ENCODE measurements at places on chromosomes 1 and 21.

DNA sequence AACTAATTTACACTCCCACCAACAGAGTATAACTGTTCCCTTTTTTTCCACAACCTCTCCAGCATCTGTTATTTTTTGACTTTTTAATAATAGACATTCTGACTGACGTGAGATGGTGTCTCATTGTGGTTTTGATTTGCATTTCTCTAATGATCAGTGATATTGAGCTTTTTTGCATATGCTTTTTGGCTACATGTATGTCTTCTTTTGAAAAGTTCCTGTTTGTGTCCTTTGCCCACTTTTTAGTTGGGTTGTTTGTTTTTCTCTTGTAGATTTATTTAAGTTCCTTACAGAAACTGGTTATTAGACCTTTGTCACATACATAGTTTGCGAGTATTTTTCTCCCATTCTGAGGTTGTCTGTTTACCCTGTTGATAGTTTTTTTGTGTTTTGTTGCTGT, 375.2 kb downstream of the MATN1 start:
- no peak for DNase-seq

DNA sequence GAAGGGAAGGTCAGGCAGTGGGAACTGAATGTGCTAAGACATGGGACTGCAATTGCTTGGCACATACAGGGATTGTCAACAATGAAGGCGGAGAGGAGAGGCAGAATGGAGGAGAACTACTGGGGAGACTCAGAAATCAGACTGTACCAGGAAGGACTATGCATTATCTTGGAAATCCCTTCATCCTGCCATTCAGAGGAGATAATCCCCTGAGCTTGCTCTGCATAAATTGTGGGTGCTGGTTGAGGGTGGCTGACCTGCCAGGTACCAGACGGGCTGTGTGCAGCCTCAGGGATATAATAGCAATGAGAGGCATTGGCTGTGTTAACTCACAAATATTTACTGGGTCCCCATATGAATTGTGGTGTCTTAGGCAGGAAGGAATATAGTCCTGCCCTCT, 5.0 kb upstream of the TRABD2B start:
- no peak for DNase-seq

DNA sequence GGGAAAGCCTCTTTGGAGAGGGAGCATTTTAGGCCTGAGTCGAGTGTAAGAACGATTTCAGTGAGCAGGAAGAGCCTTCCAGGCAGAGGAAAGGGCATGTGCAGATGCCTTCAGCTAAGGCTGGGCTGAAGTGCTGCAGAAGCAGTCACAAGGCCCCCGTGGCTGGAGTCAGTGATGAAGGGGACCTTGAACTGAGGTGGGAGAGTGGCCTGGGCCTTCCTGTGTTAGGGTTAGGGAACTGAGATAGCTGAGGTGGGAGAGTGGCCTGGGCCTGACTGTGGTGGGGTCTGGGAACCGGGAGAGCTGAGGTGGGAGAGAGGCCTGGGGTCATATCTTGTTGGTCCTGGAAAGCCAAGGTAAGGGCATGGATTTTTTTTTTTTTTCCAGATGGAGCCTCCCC, 50.9 kb upstream of the ETV3 start:
- DNase-seq: no peak

- no peak for DNase-seq
Observed at GRCh38 chr1:230534224-230534623, 108.1 kb upstream of the COG2 start.

DNA sequence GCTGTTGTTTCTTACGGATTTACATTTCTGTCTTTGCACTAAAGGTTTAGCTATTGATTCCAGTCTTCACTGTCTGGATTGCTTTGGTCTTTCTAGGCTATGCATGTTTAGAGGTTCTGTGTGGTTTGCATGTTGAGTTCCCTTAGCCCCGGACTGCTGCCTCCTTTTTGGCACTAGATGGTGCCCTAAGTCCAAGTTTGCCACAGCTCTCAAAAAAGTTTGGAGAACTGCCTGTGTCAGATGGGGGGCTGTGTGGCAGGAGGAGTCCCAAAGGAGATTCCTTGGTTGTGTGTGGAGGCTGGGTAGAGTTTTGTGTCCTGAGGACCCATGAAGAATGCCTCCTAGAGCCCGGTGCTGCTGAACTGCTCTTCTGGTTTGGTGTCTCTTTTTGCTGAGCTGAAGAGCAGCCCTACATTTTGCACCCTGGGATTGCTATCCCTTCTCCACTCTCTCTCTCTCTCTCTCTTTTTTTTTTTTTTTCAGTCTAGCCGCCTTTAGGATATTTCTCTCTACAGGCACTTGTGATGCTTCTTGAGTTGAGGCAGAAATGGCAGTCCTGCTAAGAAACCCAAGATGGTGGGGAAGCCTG, 74.4 kb downstream of the PTGS2 start:
- DNase-seq: no peak

DNA sequence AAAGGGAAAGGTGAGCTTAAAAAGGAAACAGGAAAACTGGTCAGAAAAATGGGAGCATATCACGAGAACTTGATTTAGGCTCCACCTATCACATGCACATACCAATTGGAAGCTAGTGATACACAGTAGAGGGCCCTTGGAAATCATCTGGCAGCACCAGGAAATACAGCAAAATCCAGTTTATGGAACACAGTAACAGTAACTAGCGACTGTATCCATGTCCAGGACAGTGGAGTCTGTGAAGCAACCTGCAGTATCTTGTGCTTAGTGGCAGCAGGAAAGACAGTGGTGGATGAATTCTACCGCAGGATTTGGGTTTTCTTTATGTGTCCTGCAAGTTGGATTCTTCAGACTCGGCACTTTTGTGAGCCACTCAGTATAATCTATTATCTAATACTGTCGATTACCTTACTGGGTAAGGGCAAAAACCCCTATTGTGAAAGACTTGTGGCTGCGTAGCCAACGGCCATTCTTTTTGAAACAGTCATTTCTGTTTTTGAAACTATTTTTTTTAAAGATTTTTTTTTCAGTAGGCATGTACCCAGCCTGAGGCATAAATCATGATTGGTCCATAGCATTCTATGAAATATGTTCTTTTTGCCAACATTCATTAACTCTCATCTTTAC, 1.6 kb upstream of the KDM4A start:
- DNase-seq: no peak

DNA sequence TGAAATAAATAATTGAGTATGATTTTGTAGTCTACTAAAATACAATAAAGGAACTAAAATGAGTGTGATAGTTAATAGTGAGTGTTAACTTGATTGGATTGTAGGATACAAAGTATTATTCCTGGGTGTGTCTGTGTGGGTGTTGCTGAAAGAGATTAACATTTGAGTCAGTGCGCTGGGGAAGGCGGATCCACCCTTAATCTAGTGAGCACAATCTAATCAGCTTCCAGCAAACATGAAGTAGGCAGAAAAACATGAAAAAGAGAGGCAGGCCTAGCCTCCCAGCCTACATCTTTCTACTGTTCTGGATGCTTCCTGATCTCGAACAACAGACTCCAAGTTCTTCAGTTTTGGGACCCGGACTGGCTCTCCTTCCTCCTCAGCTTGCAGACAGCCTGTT, 1716.6 kb downstream of the MRPL39 start:
- no peak for DNase-seq

- DNase-seq: no peak
Observed at GRCh38 chr1:94719926-94720793, 100.0 kb upstream of the SLC44A3 start.

DNA sequence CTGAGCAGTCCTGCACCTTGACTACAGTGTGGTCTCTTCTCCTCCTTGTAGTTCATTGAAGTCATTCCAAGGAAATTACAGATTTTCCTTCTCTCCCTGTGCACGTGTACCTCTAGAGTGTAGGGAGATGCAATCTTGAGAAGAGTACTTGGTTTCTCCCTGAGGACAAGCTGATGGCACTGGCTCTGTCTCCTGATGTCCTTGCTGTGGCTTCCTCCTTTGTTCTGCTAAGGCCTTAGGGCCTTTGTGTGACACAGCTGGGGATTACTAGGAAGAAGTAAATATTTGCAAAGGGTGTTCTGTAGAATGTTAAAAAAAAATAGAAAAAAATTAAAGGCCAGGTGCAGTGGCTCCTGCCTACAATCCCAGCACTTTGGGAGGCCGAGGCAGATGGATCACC, 66.2 kb upstream of the APOBEC4 start:
- DNase-seq: no peak

- DNase-seq: no peak
Observed at GRCh38 chr21:38303300-38303699, 46.5 kb downstream of the KCNJ15 start.

DNA sequence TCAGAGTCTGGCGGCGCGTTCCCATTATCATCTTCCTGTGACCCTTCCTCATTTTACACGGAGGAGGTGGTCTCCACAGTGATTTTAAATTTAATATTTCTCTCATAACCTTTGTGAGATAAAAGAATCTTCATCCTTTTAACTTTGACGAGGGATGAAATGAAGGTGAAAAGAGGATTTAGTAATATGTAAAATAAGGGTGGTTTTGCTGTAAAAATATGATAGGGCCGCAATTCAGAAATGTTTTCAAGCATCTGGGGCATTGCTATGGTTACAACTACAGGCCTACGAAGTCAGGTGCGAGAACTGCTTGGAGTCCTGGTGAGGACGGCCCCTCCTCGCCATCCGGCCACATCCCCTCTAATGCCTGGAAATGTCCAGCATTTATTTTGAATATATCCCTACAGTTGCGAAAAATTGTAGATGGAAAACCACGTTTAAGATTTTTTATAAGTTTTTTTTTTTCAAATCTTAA, 422 bp upstream of the RSBN1 start:
- DNase-seq: no peak

- no peak for DNase-seq
Observed at GRCh38 chr1:67270541-67270940, 37.1 kb upstream of the IL12RB2 start.

DNA sequence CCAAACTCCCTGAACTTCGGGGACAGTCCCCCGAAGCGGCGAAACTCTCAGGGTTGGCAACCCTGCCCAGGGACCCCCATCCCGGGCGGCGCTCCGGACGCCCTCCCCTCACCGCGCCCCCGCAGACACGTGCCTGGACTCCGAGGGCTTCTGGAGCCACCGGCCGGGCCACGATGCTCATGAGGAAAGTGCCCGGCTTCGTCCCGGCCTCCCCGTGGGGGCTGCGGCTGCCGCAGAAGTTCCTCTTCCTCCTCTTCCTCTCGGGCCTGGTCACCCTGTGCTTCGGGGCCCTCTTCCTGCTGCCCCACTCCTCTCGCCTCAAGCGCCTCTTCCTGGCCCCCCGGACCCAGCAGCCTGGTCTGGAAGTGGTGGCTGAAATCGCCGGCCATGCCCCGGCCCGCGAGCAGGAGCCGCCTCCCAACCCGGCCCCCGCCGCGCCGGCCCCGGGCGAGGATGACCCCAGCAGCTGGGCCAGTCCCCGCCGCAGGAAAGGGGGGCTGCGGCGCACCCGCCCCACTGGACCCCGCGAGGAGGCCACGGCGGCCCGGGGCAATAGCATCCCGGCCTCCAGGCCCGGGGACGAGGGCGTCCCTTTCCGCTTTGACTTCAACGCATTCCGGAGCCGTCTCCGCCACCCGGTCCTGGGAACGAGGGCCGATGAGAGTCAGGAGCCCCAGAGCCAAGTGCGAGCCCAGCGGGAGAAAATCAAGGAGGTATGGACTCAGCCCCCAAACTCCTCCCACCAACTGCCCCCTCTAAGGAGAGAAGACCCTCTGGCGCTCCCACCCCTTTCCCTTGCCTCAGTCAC, 1.2 kb downstream of the MAN1C1 start:
- DNase-seq: no peak

GRCh38 chr1:56469640-56470371, 109.6 kb downstream of the PLPP3 start:
- DNase-seq: no peak

- DNase-seq: no peak
Observed at GRCh38 chr1:42822800-42823392, 5.7 kb upstream of the SVBP start.

GRCh38 chr1:93591676-93592550, 89.7 kb downstream of the BCAR3 start:
- no peak for DNase-seq

- DNase-seq: no peak
Observed at GRCh38 chr21:16372586-16372985, 642.8 kb downstream of the USP25 start.

DNA sequence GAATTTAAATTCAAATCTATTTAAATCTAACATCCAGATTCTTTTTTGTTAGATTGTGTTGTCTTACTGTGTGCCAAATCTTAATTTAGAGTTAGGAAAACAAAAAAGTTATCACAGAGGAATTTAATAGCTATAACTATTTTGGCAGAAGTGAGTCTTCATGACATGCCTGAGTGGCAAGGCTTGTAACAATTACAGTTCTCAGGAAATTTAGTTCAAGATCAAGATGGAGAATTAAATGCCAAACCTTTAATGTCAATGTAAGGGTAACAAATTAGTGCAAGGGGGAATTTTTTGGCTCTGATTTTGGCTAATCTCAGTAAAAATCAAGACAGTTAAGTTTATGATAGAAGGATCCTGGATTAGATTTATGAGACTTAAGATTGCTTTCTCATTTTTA, 58.4 kb downstream of the GDAP2 start:
- DNase-seq: no peak

DNA sequence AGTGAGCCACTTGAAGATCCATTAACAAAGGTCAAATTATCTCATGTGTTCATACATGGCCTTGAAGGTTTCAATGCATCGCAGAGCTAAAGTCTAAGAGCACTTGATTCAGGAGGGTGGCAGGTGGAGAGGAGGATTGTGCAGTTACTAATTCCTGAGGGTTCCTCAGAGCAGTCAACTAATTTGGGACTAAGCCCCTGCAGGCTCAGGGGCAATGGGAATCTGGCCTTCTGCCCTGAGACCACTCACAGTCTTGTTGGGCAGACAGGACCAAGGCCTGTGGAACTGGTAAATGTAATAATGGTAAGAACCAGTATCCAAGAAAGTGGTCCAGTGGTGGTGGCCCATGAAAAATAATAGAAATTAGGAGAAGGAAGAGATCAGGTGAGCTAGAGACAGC, 127.4 kb upstream of the HMGB4 start:
- DNase-seq: no peak

DNA sequence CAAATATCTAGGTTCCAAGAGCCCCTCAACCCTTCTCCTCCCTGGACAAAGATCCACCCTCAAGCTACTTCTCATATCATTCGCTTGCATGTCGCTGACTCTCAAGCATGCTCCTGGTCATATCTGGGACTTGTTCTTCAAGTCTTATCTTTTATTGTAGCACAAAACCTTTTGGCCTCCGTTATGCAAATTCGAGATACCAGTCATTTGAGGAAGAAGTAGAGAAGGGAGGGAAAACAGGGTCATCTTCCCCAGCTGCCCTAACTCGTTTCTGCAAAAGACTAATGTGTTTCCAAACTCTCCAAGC, 63.8 kb upstream of the ETS2 start:
- DNase-seq: no peak

DNA sequence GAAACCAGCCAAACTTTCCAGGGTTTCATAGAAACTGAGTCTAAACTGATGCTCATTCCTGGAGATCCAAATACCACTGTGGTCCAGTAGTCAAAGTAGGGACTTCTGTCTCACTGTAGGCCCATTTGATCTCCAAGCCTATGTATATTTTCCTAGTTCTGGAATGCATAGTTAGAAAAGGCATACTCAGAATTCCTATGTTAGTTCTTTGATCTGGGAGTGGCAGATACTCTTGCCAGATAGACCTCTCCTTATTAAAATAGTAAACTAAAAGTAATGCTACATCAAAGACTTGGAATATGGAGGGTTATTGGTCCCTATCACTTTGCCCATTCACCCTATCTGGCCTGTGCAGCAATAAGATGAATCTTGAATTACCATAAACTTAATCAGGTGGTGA, 10.4 kb upstream of the SGIP1 start:
- DNase-seq: no peak

GRCh38 chr1:33469691-33470090, 2.8 kb upstream of the ZSCAN20 start:
- no peak for DNase-seq

- no peak for DNase-seq
Observed at GRCh38 chr1:167805041-167805556, 83.3 kb downstream of the MPZL1 start.

All from stimulated activated CD8-positive, alpha-beta memory T cell treated with anti-CD3 and anti-CD28 coated beads, Interleukin-15, amount 100 ng/mL, for 4 hours (primary cell).